Caco-2 (cell line): ENCODE measurements at places on chromosomes 1 and 21.

DNA sequence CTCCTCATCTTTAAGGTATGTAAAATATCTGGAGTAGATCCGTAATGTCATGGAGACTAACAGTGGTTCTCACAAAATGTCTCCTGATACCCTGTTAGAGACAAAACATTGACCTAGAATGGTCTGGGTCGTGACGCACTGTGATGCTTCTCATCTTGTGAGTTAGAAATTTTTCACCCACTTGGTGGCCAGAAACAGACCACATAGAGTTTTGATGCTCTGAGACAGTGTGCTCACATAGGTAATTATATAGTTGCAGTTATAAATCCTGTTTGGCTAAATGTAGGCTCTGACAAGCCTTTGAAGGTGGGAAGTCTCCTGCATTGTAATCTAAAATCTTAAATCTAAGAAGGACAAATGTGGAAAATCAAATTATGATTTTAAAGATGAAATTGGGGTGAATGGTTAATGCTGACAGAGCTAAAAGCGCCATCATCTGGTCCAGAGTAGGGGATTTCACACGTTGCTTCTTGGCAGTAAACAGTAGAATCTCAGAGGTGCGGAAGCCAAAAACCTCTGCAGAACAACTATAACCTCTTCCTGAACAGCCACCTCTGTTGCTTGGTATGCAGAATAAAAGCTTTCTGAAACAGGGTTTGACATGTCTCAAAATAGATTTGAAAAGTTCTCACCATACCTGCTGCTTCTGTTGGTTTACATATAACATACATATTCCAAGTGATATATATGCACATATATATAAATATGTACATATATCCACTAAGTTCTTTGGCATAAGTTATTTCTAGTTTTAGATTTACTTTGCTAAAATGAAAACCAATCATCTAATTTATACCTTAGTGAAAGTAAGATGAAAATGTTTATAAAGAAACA is 17.1 kb downstream of the RPAP2 start:
- no peak for DNase-seq

DNA sequence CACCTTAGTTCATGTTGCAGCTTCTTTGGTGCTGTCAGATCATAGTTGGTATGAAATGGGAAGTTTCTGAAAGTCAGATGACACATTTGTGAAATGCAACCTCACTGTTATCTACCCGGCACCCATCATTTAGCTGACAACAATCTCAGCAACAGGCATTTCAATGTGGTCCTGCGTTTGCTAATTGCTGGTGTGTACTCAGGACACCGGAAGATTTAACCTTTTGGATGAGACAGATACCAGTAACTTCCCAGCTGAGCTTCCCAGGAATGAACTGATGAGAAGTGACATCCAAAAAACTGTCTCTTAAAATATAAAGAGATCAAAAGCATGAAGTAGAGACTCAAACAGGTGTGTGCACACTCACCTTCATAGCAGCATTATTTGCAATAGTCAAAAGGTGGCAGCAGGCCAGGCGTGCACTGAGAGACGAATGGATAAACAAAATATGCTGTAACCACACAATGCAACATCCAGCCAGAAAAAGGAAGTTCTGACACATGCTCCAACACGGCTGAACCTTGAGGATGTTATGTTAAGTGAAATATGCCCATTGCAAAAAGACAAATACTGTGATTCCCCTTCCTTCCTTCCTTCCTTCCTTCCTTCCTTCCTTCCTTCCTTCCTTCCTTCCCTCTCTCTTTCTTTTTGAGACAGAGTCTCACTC is 7.9 kb upstream of the CLDN14 start:
- no peak for DNase-seq

- no peak for DNase-seq
These were observed 272.7 kb downstream of the TRABD2B start for GRCh38 chr1:47724432-47724999.

GRCh38 chr1:64478594-64479470 is 8.9 kb downstream of the CACHD1 start:
- DNase-seq: no peak

DNA sequence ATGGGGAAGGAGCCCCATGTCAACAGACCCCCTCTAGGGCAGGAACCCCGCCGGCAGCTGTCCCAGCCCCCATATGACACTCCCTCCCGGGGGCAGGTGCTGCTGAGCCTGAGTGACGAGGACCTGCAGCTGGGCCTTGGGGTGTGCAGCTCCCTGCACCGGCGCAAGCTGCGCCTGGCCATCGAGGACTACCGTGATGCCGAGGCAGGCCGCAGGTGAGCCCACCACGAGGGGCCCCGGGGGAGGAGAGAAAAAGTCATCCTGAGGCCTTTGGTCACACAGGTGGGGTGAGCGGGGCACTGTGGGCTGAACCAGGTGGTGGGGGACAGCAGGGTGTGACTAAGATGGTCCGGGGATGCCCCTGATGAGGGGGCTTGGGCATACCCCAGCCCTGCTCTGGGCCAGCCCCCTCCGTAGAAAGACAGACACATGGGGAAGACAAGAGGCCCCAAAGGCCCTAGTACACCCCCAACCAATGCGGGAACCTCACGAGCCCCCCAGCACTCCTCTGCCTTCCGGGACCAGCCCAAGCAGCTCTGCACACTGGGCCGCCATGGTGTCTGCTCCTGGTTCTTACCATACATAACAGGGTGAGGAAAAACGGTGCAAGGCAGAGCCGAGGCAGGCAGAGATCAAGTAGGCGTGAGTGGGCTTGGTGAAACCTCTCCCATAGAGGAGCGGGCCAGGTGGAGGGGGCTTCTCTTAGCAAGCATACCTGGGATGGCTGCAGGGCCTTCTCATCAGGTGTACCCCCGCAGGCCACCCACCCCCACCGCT is 58.6 kb upstream of the TMEM51 start:
- DNase-seq: no peak

GRCh38 chr1:159756397-159756796 is 24.4 kb upstream of the DUSP23 start:
- DNase-seq: no peak
